ENCODE measurements at places on chromosomes 4 and X.

- no peak for DNase-seq
Observed at GRCh38 chr4:74230902-74231499, 73.1 kb downstream of the MTHFD2L start.

DNA sequence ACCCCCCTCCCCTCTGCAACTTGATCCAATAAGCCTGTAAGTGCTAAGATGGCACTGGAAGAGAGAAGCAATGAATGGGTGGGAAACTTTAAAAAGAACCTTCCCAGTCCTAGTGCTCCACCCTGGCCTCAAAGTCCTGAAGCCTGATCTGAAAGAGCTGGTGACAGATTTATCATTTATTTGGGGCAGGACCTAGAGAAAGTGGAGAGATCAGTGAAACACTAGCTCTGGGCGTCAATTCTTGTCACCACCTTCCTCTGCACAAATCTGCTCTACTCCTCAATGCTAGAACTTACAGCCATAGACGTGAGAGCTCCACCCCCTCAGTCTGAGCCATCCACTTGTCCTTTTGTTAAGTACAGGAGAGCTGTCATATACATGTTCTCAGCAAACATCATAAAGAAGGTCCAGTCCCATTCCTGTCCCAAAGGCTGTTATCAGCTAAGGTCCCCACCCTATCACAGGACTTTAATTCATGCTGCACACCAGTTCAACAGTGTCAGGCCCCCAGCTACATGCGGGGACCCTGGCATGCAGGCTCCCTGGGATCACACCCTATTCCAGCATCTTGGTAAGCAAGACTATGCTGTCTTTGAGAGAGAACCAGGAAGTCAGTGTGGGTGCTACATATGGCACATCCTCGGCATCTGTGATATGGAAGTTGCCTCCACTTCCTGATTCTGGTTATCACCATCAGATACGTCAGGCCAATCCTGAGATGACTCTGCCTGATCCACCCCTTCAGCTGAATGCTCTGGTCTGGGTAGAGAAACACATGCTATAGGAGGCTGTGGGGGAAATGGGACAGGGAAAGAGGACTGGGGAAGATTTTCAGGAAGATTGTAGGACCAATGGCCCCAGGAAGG lies 2.3 kb downstream of the P2RY4 start:
- no peak for DNase-seq

- no peak for DNase-seq
Observed at GRCh38 chr4:152209772-152210493, 326.0 kb downstream of the FBXW7 start.

DNA sequence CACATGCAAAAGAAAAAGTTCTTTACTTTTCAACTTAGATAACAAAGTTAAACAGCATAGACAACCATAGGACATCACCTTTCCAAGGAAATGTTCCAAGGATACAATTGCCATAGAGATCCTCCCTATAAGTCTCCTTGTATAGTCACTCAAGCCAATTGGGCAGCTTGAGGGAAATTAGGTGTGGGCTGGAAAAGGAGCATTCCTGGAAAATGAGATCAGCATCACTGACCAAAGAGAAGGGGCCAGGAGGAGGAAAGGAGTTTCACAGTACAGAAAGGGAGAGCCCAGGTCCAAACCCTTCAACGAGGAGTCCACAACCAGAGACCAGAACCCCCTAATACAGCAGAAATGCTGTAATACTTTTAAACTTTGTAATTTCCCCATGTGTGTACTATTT lies 91.5 kb upstream of the PPARGC1A start:
- DNase-seq, result no peak

- DNase-seq, result no peak
Observed at GRCh38 chr4:15783676-15784075, 5.5 kb downstream of the CD38 start.

DNA sequence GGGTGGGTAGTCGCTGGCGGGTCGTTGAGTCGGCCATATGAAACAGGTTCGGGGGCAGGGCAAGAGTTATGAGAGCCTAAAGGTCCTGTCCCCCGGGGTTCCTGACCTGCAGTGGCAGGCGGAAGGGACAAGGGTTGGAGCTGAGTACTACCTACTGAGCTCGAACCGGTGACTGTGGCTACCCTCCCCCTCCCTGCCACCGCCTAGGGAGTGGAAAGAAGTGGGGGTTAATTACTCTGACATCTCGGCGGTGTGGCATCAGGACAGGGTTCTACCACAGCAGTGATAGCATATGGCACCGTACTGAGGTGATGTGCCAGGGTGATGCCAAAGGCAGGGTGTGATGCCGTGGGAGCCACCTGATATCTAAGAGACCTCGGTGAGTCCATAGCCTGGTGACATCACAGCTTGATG lies 307 bp downstream of the ATG4A start:
- no peak for DNase-seq

- no peak for DNase-seq
Observed at GRCh38 chr4:101708293-101709039, 82.1 kb upstream of the BANK1 start.

DNA sequence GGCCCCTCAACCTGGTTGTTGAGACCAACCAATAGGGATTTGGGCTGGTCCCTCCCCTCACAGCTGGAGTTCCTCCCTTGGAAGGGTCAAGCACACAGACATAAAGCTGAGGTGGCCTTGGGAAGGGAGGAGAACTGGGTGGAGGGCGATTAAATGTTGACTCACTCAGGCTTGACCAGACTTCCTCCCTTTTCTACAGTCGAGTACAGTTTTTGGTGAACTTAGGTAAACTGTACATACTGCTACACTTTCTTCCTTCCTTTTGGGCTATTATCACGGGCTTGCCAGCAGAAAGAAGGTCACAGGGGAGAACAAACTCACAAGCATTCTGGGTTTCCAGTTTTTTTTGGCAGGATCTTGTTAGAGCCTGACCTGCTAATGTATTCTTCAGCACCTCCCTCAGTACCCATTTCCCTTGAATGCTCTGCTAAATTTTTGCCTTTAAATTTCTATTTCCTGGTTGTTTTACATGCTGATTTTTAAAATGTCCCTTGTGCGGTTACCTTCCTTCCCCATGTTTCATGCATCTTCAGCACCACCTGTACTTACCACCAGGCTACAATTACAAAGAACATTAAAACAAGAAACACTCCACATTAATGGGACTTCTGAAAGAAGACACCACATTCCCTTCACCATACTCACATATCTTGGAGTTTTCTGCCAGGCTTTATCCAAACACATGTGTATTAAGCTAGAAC lies 135.2 kb upstream of the RASGEF1B start:
- no peak for DNase-seq

GRCh38 chr4:140096921-140097320 lies 57.1 kb downstream of the MAML3 start:
- no peak for DNase-seq

DNA sequence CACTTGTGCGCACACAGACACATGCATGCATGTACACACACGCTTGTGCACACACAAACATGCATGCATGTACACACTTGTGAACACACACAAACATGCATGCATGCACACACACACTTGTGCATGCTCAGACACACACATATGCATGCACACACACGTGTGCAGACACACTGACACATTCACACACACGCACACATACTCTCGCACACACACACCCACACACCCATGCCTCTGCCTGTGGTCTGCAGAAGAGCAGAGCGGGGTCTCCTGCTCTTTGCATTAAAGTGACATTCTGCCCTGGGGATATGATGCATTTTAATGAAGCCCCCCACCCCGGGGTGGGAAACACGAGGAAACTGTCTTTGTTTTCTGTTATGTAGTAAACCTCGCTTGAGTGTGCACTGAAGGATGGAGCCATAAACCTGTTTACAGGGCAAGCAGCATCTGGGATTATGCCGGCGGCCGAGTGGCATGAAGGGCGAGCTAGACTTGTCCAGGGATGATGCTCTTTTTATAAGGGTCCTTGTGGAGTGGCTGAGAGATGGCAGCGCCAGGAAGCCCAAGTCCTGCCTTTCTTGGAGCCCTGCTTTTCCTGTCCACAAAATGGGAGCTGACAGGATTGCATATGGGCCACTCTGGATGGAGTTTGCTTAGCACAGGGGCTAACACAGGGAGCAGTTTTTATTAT lies 17.8 kb downstream of the PSAPL1 start:
- DNase-seq, result no peak

- DNase-seq, result no peak
Observed at GRCh38 chr4:35252866-35253265, 991.4 kb downstream of the ARAP2 start.

DNA sequence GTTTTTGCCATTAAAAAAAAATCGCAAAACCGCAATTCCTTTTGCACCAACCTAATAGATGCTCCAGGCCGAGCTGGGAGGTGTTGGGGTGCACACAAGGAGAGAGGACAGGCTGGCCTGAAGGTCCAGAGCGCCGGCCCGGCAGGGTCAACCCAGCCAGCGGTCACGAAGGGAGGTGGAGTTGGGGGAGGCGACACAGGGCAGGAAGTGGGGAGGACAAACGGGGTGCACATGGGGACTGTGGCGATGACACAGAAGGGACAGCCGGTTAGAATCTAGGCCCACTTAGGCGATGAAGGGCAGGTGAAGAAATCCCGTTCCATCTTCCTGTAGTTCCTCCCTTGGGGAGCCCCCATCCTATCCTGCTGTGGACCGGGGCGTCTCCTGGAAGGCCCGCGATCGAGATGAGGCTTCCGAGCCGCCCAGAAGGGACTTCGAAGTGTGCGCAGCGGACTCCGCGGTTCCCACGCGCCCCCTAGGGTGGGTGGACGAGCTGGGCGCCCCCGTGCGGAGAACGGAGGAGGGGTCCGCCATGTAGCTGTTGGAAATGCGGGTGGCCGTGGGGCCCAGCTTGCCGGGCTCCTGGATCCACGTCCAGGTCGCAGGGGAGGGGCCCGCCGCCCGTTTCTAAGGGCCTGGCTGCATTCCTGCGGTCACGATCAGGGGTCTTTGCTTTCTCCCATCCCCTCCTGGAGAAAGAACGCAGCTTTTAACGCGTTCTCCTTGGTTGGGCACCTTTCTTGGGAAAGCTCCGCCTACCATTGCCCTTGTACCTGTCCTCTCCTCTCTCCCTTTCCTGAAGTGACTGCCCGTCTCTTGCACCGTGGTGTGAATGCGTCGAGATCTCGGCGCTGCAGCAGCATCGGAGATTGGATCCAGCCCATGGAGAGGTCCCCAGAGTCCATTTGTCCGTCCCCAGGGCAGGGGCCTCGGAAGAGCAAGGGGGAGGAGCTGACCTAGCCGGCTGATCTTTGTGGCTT lies 17.0 kb upstream of the HPF1 start:
- no peak for DNase-seq

DNA sequence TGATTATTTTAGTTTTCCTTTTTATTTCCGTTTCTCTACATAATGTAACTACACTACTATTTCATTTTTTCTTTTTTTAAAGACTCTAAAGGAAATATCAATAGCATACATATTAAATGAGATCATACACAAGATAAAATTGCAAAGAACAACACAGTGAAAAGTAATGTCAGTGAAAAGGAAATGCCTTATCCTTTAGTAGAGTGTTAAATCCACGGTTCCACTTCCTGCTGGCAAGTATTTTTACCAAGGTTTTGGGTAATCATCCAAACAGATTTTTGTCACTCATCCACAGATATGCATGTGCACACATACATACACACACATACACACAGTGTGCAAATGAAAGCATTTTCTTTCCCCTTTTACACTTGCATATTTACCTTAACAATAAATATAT lies 548.9 kb downstream of the PPP4R3C start:
- DNase-seq, result no peak

All from D721Med (cell line).